SW480 (cell line): ENCODE measurements at places on chromosomes 3 and 15.

DNA sequence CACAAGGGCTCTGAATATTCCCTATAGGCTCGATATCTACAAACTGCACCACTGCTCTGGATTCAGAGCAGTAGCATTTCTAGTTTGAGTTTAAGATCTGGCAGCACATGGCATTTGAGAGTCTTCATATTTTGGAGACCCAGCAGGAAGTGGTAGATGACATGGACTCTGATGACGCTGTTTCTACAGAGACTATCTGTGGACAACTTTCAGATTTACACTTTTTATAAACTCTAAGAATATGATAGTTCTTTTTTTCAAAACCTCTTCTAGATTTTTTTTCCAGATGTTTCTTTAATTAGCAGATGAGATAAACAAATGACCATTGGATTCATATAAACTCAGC lies 35.8 kb downstream of the ARMC8 start:
- no peak for DNase-seq

DNA sequence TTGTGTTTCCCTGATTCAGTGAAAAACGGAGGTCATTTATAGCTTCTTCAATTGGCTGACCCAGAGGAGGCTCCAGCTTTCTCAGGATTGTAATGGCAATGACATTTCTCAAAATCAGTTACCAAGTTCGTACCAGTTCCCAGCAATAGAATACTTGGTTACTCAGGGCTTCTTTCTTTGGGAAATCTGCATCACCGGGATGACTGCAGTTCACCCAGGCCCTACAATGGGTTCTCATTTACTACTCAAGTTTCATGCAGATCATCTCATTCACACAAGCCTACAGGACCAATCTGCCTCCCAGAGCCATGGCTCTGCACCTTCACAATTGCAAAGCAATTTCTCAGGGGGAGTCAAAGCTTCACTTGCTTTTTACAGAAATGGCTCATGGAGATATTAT lies 109.6 kb downstream of the FHIT start:
- no peak for DNase-seq

DNA sequence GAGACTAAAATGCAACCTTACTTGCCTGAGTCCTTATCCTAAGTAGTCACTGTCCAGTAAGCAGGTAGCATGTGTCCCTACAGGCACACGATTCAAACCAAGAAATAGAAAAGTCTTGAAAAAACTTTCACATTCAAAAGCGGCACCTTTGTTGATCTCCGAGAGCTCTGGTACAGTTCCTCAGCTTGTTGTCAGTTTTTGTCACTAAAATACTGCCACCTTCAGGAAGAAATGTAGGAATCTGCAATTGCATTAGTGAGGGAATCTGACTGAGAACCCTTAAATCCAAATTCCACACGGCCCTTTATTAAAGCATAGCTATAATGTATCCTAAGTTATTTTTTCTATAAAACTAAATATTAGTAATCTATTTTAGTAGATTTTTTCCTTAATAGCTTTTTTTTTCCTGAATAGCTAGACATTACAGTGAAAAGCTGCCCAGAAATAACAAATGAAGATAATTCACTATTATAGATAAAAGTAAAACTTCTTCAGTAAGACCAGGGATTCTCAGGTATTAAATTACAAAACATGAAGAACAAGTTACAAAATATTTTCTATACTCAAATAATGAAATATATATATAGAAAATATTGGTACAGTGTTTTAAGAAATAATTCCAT lies 44.0 kb downstream of the CCDC54 start:
- DNase-seq, result peak; percentile 61

- no peak for DNase-seq
Measured at GRCh38 chr15:64775551-64776401, at the start of gene RBPMS2. RBPMS2 (minus strand) TSS chr15:64775589; CDS start chr15:64775319, 270 bp downstream.

DNA sequence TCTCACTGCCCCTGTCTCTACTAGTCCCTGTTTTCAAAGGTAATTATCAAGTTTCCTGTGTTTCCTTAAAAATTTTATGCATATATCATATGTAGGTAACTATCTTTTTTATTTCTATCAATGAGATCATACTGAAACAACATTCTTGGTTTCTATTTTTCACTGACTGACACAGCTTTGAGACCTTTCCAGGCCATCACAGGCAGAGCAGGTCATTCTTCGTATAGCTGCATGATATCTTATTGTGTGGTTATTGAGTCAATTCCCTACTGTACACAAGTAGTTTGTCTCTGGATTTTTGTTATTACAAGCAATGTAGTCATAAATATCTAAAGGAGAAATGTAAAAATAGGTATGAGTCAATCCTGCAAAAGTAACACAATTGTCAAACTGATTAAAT lies 169.6 kb downstream of the CFAP20DC start:
- no peak for DNase-seq

DNA sequence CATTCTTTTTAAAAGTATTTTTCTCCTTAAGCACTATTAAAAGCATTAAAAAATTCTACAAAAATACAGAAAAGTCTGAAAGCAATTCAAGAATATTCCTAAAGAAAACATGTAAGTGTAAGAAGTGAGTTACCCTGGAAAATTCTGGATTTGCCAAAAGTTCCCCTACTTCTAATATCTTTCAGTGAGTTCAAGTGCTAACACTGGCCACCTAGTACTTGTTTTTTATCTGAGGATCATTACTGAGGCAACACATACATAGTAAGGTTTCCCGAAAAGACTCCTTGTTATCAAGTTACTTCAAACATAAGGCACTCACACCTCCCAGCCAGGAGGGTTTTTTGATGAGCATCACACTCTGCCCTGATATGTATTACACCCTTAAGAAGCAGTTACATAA lies 158.4 kb downstream of the TIGIT start:
- DNase-seq, result no peak

DNA sequence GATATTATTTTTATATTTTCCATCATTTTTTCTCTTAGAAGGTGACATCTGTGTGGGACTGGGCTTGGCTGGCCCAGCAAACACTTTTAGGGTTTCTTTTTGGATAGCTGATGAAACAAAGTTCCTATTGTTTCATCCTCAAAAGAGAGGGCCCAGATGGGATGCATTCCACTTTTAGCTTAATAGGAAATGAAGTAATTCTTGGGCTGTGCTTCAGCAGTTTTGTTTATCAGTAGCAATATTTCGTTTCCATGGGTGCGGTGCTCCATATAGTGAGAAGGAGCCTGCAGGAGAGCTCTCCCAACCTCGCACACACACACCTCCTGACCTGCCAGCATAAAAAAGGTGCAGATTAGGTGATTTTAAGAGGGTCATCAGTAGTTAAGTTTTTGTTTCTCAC lies 147.5 kb downstream of the AKAP13 start:
- no peak for DNase-seq

GRCh38 chr3:144273601-144274000 lies 302.0 kb downstream of the DIPK2A start:
- DNase-seq, result no peak

- DNase-seq, result no peak
Measured at GRCh38 chr15:86446253-86446640, 366.6 kb downstream of the AGBL1 start.

- DNase-seq, result peak; percentile 60
Measured at GRCh38 chr15:40930430-40931299, 1.5 kb downstream of the DLL4 start.
